ENCODE measurements at places on chromosomes 16 and 17.

- no peak for DNase-seq
Measured at GRCh38 chr17:75135946-75136345, 4.4 kb upstream of the NT5C start.

DNA sequence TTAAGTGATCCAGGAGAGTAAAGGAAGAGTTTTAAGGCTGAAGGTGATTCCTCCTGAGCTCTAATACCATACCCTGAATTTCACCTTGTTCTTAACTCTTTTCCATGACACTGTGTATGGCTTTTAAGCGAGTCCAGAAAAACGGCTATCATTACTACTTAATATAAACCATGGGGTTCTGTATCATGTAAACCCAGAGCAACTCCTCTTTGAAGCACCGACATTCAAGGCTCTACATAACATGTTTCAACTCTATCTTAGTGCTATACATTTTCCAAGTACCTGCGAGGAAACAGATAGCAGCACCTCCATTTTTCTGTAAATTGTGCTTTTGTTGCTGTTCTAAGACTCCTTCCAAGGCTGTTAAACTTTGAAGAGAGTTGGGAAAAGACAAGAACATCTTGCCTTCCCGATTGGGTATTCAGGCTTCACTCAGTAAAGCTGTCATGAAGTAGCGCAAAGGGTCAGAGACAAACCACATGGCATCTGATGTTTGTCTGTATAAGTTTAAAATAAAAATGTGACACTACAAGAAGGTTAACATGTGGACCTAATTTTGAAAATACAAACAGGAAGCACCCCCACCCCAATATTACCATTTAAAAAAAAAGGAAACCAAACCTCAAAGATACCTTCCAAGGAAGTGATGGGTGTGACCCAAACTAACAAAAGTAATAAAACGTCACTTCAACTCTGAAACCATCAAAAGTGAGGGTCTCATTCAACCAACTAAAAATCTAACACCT, 3.9 kb downstream of the STAT5B start:
- no peak for DNase-seq

- DNase-seq: no peak
Measured at GRCh38 chr16:87070657-87071056, 246.5 kb downstream of the C16orf95 start.

DNA sequence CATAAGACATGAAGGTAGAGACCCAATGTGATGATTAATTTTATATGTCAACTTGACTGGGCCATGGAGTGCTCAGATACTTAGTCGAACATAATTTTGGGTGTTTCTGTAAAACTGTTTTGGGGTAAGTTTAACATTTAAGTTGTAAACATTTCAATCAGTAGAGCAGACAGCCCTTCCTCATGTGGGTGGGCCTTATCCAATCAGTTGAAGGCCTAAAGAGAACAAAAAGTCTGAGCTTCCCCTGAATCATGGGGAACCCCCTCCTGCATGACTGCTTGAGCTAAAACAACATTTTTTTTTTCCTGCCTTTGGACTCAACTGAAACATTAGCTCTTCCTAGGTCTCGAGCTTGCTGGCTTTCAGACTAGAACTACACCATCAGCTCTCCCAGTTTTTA, 327.3 kb upstream of the SOX9 start:
- no peak for DNase-seq

DNA sequence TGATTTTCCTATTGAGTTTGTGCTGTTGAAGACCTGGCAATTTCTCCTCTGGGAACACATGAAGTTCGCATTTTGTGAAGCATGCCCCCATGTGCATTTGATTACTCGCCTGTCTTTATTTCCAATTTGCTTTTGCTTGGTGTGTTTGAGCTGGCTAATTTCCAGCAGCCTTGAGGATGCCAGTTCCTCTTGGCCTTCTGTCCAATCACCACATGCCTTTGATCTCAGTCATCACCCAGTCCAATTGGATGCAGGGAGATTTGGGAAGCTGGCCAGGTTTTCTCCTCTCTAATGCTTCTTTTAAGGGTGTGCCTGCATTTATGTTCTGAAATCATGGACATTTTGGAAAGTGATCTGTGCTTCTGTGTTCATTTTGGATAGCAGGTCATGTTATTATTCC, 3.8 kb upstream of the TMEM100 start:
- DNase-seq: no peak

DNA sequence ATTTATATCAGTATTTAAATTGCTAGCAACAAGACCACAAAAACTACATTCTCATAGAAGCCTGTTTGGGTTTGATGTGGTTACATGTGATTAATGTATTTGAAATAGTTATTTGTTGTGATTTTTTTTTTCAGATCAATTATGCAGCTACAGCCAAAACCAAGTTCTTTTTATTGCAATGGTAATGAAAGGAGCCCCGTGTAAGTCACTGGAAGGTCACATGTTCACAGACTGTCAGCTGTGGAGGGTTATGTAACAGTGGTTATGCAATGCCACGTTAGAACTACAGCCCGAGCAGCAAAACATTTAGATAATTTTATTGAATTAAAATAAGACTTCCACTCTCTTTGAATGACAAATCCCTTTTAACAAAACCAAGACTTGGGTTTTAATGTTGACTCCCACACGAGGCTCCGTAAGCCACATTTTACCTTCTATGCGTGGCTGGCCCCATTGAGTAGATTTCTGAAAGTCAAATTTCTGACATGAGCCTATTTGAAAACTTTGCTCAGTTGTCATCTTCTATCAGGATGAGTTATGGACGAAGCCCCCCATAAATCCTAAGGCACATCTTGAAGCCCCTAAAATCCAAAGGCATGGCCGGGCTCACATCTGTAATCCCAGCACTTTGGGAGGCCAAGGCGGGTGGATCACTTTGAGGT, 41.8 kb upstream of the SEC14L1 start:
- DNase-seq: peak; percentile 81

- DNase-seq: no peak
Measured at GRCh38 chr16:87067836-87068761, 249.1 kb downstream of the C16orf95 start.

- DNase-seq: no peak
Measured at GRCh38 chr17:7677388-7678067, 9.8 kb downstream of the TP53 start.

GRCh38 chr16:30395155-30395991, at the start of gene ZNF48:
Gene ZNF48 (plus strand): TSS chr16:30395420. CDS start chr16:30395795, 375 bp downstream.
- DNase-seq: peak; percentile 93

DNA sequence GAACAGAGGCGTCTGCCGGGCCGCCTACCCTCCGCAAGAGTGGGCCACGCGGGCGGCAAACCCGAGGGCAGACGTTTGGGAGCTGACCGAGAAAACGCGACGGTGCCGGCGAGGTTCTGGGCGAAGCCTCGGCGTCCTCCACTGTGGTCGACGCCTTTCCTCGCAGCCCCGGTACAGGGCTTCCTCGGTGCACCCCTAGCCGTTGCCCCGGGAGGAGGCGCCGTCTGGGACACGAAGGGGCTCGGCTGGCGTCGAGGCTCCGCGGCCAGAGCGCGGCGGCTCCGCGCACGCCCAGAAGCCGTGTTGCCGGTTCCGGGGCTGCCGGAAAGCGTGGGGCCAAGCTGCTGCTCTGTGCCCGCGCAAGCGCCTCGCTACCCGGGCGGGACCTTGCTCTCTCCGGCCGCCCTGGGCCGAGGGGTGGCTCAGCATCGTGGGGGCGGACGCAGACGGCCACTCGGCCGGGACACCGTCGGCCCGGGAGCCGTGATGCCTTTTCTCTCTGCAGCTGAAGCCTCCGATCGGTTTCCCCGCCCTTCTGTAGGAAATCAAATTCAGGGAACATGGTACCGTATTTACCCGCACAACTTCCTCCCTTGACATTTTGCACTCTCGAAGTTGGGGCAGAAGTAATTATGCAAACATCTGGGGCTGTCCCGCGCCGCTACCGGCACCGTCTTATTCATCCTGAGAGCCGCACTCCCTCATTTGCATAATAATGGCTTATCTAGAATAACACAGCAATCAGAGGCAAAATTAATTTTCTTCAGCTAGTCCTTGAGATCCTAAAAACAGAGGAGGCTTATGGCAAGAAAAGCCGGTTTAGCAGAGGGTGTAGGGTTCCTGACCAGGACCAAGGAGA, 7.3 kb upstream of the CBX8 start:
- DNase-seq: no peak

GRCh38 chr16:50821586-50821985, 79.7 kb downstream of the CYLD start:
- no peak for DNase-seq

DNA sequence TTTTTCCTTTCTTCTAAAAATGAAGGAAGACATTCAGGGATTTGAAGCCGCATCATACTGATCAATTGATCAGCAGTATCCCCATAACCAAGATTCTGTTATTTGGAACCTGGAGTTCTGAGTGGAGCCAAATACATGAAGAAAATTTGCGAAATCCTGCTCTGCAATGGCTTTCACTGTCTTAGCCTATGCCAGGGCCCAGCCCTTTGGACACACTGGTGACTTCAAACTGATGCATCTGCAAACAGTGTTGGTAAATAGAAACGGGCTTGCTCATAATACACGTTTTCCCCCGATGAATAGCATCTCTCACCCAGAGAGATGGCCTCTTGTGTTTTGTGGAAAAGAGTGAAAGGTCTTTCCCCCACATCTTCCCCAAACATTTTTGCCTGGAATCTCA, 87.6 kb upstream of the TOX3 start:
- DNase-seq: no peak

- DNase-seq: no peak
Measured at GRCh38 chr16:50594308-50595260, 46.4 kb downstream of the NKD1 start.

GRCh38 chr17:56131431-56131830, 21.8 kb upstream of the ANKFN1 start:
- no peak for DNase-seq

DNA sequence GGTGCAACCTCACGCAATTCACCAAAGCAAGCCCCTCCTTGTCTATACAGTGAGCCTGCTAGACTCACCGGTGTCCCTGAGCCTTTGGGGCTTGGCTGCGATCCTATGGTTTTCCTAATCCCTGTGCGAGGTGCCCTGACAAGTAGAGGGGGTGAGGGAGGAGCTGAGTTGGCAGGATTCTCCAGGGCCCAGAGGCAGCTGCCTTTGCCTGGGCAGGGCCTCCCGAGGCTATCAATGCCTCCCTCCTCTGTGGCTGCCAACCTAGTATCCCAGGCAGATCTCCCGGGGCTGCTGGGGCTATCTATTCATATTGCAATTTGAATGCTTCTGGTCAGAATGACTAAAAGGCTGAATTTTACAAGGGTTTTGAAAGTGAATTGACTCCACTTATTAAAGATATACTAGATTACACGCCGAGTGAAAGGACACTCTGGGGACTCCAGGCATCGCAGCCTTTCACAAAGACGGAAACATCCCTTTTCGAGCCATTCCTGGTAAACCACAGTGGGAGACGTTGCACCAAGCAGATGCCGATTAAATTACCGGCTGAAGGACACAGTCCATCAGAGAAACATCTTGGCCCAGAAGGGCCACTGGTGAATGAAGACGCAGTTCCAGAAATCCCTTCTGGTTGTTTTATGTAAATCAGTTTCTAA, 11.3 kb upstream of the PITPNM3 start:
- DNase-seq: no peak

DNA sequence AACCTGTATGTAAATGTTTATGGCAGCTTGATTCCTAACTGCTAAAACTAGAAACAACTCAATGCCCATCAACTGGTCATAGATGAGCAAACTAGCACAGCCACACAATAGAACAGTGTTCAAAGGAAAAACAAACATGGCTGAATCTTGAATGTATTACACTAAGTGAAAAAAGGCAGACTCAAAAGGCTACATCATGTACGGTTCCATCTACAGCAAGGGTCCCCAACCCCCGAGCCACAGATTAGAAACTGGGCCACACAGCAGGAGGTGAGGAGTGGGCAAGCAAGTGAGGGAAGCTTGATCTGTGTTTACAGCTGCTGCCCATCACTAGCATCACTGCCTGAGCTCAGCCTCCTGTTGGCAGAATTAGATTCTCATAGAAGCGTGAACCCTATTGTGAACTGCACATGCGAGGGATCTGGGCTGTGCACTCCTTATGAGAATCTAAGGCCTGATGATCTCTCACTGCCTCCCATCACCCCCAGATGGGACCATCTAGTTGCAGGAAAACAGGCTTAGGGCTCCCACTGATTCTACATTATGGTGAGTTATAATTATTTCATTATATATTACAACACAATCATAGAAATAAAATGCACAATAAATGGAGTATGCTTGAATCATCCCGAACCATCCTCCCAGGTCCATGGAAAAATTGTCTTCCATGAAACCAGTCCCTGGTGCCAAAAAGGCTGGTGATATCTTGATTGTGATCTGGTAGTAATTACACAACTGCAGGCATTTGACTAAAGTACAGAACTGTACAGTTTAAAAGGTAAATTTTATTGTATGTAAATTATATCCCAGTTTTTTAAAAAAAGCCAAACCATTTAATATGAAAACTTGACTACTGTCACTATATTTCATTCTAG, 7.7 kb downstream of the CEP20 start:
- DNase-seq: no peak

DNA sequence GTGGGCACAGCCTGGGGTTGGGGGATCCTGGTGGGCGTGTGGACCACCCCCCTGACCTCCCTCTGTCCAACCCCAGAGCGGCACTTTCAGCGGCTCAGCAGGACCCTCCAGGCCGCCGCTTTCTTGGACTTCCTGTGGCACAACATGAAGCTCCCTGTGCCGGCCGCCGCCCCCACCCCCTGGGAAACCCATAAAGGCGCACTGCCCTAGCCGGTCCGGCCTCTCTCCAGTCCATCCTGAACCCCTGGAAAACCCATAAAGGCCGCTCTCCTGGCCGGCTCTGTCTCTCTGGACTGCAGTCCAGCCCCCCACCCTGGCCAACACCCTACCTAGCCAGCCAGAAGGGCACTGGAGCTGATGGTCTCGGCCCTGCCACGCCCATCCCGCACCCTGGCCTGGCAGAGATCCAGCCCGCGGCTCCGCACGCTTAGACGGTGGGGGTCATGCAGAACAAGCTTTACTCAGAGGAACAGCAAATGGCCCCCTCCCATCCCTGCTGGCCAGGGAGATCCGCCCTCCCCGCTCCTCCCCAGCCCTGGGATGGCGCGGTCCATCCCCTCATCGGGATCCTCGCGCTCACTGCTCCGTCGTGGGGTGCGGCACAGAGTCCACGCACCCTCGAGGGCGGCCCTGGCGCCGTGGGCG, 2.7 kb downstream of the NOXO1 start:
- DNase-seq: no peak

All from hematopoietic multipotent progenitor cell treated with erythropoietin and hydrocortisone succinate and interleukin-3 and kit ligand, for 4 days (in vitro differentiated cells).